CD4-positive, alpha-beta T cell treated with Interleukin-6 at 100 ng/mL for 8 hours (primary cell): ENCODE measurements at places on chromosomes 1 and 21.

GRCh38 chr1:158117854-158118704 lies 62.6 kb upstream of the CD1D start:
- peak; percentile 50 for DNase-seq

- DNase-seq = no peak
These were observed 9.3 kb upstream of the IL19 start for GRCh38 chr1:206761159-206761768.

DNA sequence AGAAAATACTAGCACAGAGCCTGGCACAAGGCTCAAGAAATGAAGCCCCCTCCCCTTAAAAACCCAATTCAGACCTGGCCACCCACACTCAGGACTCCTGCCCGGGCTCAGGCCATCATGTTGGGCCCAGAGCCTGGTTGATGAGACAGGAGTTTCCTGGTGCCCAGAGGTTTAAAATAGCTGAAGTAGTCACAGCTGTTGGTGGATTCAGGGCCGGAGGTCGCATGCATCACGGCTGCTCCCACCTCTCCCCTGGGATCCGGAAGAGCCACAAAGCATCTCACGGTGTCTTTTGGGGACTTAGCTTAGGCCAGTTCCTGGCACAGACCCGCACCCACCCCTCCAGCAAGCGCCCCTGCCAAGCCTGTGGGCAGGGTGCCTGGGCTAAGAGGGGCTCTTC lies 2.6 kb upstream of the PADI2 start:
- no peak for DNase-seq

DNA sequence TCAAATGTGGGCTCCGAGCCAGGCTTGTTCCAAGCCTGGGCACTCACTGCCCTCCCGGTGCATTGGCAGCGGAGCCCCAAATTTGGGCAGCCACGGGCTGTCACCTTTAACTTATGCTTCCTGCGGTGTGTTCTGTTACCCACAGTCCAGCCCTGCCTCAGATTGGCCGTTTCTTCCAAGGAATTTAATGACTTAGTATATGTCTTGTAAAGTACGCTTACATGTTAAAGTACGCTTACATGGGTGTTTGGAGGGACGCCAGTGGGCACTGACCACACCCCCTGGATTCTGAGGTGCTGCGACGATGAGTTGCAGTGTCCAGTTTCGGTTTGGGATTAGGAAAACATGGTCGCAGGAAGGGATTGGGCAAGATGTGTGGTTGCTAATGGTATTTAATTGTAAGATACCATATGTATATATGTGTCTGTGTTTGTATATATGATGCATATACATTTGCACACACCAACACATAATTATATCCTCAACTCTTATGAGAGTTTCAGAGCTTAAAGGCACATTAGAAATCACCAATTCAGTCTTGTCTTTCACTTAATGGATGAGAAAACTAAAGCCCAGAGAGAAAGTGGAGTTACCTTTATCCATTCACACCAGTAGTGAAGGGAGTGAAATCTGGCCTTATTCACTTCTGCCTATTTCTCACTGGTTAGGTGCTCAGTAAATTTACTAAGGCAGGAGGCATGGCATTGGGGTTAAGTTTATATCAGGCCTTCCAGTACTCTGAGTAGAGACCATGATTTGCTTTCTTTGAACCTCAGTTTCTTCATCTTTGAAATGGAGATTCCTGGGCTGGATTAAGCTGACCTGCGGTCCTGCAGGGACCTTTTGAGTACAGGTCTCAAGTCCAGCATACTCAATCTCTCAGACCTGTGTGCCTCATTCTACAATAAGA lies 1.0 kb downstream of the SMYD2 start:
- DNase-seq = no peak

DNA sequence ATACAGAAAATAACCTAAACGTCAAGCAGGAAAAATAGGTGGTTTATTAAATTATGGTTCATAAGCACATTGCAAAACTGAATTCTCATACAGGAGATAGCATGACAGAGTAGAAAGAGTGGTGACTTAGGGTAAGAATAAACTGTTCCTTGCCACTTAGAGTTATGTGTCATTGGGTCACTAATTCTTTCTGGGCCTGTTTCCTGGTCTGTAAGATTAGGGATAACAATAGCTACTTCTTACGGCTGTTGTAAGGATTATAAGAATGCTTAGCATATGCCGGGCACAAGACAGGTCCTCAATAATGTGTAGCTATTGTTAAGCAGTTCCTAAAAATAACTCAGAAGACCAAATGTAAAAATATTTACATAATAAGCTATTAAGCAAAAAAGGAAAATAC lies 24.2 kb downstream of the SNRNP40 start:
- no peak for DNase-seq

GRCh38 chr1:195768936-195769335 lies 839.3 kb downstream of the KCNT2 start:
- DNase-seq = no peak

- no peak for DNase-seq
These were observed 98.0 kb downstream of the KCNH1 start for GRCh38 chr1:211035821-211036380.

- no peak for DNase-seq
These were observed 415.0 kb upstream of the VAMP3 start for GRCh38 chr1:7356079-7356478.

- no peak for DNase-seq
These were observed 31.0 kb upstream of the PLEKHO1 start for GRCh38 chr1:150118716-150119115.

GRCh38 chr1:196543833-196544232 lies 64.4 kb downstream of the KCNT2 start:
- DNase-seq = no peak

DNA sequence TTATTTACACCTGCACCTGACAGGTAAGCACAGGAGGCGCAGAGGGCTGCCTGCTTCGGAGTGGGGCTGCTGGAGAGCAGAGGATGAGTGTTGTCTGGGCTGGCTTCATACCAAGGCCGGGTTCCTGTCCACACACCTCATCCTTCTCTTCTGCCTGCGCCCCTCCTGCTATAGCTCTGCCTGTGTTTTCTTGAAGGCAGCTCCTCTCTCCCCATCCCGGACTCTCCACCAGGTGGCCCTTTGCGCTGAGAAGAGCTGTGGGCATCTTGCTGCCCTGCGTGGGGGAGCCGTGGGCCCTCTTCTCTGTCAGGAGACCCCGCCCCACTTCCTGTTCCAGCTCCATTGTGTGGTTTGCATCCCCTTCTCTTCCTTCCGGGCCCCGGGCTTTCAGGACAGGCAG lies 35.0 kb downstream of the ARHGEF10L start:
- DNase-seq = no peak

DNA sequence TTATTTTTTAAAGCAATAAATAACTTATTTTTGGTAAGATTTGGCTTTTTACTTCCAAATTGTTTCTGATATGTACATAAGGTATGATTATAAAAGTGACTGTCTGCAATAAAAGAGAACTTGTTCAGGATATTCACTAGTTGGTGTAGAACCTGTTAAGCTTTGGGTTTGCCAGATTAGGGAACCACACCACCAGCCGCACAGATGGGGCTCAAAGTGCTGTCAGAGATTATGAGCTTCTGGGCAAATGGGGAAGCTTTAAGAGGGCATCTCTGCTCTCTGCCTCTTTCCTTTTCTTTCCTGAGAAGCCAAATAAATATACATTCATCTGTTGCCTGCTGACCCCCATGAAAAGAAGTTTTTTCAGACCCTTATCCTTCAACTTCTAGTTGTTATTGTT lies 25.4 kb downstream of the IVNS1ABP start:
- no peak for DNase-seq

DNA sequence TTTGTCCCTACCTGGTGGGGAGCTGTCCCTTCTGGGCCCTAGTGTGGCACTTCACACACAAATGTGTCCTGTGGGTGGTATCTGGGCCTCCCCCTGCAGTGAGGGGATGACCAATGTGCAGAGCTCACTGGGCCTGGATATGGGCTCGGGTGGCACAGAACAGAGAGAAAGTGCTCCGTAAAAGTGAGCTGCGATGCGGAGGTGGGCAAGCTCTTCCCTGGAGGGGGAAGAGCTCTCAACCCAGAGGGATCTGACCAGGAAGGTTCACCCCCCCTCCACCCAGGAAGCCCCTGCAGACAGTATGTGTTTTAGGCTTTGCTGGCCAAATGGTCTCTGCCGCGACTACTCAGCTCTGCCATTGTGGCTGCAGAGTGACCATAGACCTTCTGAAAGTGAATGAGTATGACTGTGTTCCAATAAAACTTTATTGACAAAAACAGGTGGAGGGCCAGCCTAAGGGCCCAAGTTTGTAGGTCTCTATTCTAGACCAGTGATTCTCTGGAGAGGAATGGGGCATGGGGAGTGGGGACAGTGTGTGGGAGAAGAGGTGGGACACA lies 8.6 kb upstream of the ITGB2 start:
- DNase-seq = no peak

GRCh38 chr1:64302971-64303370 lies 99.5 kb downstream of the UBE2U start:
- no peak for DNase-seq

DNA sequence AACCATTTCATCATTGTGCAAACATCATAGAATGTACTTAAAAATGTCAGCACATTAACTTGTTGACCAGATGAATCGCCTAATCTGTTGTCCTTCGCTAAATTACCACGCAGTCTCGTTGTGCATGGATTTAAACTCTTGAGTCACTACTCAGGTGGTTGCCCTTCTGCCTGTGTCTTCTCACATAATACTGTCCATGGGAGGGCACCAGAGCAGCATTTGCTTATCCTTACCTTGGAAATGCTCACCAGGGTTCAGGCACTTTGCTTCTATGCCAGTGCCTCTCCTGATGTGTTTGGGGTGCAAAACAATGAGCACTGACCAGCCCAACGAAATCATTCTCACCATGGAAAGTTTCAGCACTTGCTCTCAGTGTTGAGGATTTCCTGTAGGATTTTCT lies 559.9 kb downstream of the RWDD3 start:
- no peak for DNase-seq

- no peak for DNase-seq
These were observed 17.5 kb downstream of the ZBTB18 start for GRCh38 chr1:244068567-244068966.

GRCh38 chr21:31218830-31219608 lies 125.0 kb downstream of the TIAM1 start:
- DNase-seq = no peak

GRCh38 chr1:204074274-204075138 lies 1.6 kb downstream of the SOX13 start:
- DNase-seq = no peak

DNA sequence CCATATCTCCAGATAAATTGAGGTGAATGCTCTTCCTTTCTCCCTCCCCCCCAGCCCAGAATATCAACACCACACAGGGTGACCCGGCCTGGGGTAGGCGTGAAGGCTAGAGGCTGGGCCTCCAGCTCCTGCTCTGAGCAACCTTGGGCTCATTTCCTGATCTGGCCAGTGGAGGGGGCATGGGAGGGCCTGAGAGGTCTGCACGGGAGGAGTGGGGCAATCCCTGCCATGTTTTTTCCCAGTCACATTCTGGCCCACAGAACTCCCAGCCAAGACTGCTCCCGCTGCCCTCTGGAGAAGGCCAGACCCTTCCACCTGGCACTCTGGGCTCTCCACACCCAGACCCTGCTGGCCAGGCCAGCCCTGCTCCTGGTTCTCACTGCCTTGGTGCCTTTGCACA lies 3.9 kb downstream of the CLDN19 start:
- DNase-seq = no peak

DNA sequence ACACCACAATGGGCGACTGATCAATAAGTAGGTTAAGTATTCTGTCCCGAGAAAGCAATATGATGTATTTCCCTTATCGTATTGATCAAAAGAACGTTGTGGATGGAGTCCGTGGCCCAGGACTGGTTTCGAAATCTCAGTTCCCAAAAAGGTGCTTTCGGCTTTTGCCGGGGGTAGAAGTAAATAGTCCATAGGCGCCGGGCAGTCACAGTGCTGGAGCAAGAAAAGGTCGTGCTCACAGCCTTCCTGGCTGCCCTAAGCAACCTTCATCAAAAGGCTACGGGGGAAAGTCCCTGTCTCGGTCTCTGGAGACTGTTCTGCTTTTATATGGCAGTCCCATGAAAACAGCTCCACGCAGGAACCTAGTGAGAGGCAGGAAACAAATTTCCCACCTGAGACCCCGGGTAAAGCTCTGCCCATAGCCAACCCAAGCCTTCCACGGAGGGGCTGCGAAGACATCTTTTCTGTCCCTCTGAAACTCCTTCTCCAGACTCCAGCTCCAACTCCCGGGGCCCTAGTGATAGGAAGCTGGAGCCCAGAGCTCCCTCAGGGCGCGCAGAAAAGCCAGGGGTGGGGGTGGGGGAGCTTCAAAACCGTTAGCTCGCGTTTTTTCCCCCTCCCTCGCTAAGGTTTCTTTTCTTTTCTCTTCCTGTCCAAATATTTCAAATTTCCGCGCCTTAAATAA lies 7.0 kb downstream of the CDKN2C start:
- DNase-seq = peak; percentile 22

DNA sequence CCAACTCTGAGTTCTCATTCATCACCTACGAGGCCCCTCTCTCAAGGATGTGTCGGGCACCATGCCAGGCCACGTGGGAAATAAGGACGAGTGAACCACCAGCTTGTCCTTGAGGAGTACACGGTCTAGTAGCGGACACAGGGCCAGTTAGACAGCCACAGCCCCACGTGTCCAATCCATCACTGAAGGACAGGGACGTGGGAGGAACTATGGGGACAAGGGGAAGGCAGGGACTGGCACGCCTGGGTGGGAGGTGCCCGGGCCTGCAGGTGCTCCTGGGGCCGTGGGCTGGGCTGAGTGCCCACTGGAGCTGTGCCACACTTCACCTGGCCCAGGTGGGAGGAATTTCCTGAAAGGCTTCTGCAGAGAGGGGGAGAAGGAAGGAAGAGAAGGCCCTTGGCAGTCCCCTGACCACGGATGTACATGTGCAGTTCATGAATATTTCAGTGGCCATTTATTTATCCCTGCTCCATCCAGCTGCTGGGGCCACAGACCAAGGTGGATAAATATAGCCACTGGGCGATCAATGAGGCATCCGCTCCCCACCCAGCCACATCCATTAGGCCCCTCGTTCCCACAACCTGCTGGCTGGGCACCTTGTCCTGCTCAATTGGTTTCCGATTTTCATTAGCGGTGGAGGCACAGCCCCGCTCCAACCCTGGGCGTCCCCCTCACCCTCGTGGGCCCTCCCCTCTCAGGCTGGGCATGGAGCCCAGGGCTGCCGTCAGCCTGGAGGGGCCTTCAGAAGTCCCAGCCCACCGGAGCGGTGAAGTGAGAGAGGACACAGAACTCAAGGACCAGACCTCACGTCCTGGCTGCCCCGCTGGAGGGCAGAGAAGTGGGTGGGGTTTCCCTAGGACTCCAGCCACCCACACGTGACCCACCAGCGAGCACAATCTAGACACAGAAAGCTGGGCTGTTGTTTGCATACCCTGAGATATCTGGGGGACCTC lies 59.5 kb downstream of the CASZ1 start:
- no peak for DNase-seq

DNA sequence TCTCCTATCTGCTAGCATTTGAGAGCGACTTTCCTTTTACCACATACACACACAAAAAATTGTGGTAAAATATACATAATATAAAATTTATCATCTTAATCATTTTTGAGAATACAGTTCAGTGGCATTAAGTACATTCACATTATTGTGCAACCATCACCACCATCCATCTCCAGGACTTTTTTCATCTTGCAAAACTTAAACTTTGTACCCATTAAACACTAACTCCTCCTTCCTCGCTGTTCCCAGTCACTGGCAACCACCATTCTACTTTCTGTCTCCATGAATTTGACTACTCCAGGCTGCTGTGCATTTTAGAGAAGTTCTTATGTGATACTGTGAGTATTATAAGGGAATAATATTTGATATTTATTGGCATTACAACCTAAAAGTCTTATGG lies 181.3 kb downstream of the C1orf21 start:
- no peak for DNase-seq

GRCh38 chr1:117630423-117630998 lies 24.7 kb downstream of the TENT5C start:
- no peak for DNase-seq

GRCh38 chr1:15152318-15153183 lies 996 bp upstream of the TMEM51 start:
- DNase-seq = no peak
